ENCODE measurements at places on chromosomes 1 and 21. TPM values are rescaled to one million over a fixed set of nuclear protein-coding genes. Genes with fewer than 3 reads are reported as not detected.

The FCRLA gene
- not detected for total RNA-seq

The LMX1A gene
- total RNA-seq: 1.7 TPM

GRCh38 chr1:66048011-66048410, 255.3 kb downstream of the PDE4B start:
- no peaks in the 10 kb centered on the region for H3K4me1 ChIP-seq
- no peak for DNase-seq
- H3K27ac ChIP-seq: no peak overlapping the region

DNA sequence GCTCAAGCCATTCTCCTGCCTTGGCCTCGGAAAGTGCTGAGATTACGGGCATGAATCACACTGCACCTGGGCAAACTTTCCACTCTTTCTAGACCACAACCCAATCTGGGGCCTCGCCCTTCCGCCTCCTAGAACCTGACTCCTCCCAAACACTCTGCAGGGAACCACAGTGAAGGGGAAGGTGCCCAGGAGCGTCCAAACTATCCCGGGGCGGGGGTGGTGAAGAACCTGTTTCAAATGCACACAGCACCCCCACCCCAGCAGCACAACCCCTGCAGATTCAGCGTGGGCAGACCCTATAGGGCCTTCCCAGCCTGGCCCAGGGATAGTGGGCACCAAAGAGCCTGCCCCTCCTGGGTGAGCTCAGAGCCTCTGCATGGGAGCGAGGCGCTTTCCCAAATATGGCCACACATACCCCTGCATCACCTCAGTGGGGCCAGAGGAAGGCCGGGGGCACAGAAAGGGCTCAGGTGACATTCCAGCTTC, 86.9 kb downstream of the STUM start:
- peaks cover 7% of the 10 kb centered on the region for H3K36me3 ChIP-seq
- no peak overlapping the region for H3K27ac ChIP-seq
- no peak overlapping the region for H3K4me3 ChIP-seq
- peak; percentile 56 for DNase-seq

- H3K4me3 ChIP-seq: no peak overlapping the region
- H3K27me3 ChIP-seq: no peaks in the 10 kb centered on the region
- H3K27ac ChIP-seq: peak overlapping the region; percentile 92
- H3K36me3 ChIP-seq: no peaks in the 10 kb centered on the region
Measured at GRCh38 chr1:150535511-150536287, 13.5 kb upstream of the ADAMTSL4 start.
